ENCODE measurements at places on chromosomes 7 and 10.

DNA sequence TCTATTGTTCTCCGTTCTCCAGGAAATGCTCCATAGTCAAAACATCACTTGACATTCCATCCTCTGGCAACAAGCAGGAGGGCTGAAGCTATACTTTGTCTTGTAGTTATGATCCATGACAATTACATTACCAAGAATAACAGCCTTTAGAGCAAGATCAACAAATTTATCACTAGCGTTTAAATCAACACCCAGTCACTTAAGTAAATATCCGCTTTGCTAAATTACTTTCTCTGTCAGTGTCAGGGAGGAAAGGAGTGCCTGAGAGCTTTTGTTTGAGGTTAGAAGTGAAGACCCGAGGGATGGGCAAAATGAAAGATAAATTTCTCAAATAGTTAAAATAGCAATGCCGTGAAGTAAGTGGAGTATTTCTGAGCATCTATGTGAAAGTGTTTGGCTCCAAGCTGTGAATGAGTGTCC is 236.1 kb upstream of the BMPER start:
- no peak for ATAC-seq

- no peak for ATAC-seq
These were observed 16.9 kb downstream of the VENTX start for GRCh38 chr10:133254421-133255120.

DNA sequence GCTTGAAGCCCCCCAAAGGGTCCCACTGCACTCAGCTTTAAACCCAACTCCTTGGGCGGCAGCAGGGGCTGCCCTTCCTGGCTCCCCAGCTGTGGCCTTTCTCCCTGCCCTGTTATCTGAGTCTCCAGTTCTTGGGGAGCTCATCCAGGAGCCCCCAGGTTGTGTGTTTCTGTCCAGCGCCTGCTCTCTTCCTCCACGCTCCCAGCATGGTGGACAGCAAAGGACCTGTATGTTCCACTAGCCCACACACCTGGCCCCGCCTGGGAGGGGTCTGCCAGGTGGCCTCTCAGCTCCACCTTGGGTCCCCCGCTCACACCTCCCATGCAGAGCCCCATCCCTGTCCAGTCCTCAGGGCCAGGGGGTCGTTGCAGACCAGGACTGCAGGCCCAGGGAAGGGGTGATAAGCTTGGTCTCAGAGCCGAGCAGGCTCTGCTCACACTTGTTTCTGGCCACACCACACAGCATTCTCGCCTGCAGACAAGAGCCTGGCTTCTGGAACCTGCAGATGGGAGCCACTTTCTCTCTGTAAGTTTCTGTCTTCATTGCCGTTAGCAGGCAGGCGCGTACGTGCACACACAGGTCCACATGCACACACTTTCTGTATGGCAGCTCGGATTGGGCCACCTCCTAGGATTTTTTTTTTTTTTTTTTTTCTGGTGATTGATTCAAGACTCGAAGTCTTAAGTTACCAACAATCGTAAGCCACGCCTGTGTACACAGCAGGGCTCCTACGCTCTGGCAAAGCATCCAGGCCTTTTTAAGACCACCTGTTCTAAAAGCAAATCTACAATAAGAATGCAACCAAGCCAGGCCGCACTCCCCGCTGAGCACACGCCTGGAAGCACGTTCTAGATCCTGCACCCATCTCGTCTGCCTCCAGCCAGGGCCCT is 104.6 kb downstream of the CYTH3 start:
- ATAC-seq = no peak

DNA sequence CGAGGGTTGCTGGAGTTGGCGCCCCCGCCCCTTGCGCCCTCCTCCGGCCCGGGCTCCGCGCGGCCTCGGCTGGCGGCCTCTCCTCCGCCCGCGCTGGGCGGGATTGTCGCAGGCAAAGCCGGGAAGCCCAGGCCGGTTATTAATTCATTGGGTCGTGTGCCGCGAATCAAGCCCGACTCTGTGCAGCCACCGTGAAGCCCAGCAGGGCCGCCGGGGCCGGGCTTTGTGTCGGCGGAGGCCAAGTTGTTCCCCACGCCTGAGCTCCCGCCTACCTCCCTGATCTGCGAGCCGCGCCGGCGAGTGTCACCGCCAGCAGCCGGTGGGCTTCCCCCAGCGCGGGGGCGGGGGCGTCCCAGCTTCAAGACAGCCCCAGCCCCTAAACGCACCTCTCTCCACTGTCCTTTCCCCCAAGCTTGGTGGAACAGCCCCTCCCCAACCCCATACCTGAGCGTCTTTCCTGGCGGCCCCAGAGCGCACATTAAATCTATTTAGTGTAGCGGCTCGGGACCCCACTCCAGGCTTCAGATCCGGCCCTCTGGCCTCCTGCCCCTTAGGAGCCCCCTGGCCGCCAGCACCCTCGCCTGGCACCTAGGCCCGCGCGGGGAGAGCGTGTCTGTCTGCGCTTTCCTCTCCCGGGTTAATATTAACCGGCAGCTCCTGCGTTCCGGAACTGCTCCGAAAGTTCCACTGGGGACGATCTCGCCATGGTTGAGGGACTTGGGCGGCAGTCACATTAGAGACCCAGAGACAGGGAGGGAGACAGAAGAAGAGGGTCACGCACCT is 3.5 kb downstream of the SHH start:
- no peak for ATAC-seq

DNA sequence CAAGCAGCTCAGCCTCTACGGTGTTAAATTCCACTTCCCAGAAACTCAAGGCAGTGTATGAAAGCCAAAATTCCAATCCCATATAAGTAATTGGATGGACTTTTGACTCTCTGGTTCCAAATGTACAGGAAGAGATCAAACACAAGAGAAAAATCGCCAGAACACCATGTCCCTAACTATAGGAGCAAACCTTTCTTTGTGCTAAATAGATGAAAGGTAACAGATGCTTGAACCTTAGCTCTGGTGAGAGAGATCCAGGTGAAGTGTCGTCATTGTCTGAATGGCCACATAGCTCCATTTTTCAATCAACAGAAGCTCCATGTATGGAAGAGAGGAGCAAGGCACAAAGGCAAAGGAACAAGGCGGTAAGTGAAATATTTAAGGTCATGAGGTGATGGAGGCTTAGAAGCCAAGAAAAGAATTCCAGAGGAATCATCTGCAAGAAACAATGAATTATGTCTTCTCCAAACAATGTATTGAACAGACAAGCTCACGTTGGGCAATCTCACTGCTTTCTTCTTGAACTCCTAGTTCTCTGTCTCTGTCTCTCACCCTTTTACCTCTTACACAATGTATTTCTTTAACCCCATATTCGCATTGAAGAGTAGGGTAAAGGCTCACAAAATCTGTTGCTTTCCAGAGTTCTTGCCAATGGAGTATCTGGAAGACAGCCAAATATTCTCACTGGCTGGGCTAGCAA is 585.1 kb downstream of the GATA3 start:
- ATAC-seq = no peak

- ATAC-seq = no peak
These were observed 111.5 kb upstream of the SVIL start for GRCh38 chr10:29746080-29746797.

DNA sequence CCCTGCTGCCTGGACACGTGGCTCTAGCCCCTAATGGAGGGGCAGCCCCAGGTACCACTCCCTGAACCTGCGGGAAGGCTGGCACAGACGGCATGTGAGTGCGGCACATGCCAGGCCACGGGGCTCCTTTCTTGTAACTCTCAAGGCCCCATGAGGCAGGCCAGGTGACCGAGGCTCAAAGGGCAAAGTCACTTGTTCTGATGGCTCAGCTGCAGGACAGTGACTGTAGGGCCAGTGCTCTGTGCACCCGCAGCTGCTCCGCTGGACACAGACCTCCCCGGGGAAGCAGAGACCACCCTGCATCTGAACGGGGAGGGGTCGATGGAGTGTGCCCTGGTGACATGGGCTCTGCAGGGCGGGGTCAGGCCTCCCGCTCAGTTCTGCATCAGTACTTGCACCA is 55.3 kb downstream of the PTPRE start:
- ATAC-seq = no peak

GRCh38 chr7:141884539-141885225 is 31.5 kb upstream of the OR9A4 start:
- peak; percentile 24 for ATAC-seq

DNA sequence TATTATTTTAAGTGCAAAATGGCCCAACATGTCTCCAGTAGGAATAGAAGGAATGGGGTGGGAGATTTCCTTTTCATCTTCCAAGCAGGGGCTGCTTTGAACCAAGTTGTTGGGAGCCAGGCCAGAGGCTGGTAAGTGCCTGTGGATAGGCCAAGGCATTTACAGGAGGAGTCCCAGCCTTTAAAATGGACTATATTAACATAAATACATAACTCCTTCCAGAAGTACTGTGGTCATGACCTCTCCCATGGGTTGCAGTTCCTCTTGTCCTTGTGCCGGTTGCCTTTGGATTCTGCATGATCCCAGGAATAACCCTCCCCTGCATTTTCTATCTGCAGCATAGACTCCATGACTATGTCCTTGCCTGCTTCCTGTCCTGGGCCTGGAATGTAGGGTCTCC is 95.8 kb downstream of the SEC23IP start:
- ATAC-seq = no peak

DNA sequence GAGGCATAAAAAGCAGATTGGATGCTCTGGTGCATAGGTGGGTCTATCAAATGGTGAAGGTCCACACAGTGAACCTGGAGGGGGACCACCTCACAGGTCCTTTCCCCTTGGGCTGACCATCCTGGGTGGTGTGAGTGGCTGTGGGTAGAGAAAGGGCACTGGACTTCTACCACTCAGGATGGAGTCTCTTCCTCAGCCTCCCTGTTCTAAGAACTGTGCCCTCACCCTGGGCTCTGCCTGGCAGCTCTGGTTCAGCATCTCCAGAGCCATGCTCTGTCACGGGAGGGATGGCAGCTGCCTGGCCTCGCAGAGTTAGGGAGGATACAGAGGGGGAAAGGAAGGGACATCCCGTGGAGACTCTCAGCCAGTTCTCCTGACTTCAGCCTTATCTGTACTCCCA is 121.8 kb downstream of the TAX1BP1 start:
- no peak for ATAC-seq

GRCh38 chr7:28178599-28178998 is 2.0 kb downstream of the JAZF1 start:
- ATAC-seq = peak; percentile 36

- ATAC-seq = no peak
These were observed 781.7 kb upstream of the GHITM start for GRCh38 chr10:83357627-83358026.

- peak; percentile 34 for ATAC-seq
These were observed 8.8 kb upstream of the SMKR1 start for GRCh38 chr7:129493555-129493954.

- no peak for ATAC-seq
These were observed 233.7 kb upstream of the PHYHIPL start for GRCh38 chr10:58942724-58943123.

DNA sequence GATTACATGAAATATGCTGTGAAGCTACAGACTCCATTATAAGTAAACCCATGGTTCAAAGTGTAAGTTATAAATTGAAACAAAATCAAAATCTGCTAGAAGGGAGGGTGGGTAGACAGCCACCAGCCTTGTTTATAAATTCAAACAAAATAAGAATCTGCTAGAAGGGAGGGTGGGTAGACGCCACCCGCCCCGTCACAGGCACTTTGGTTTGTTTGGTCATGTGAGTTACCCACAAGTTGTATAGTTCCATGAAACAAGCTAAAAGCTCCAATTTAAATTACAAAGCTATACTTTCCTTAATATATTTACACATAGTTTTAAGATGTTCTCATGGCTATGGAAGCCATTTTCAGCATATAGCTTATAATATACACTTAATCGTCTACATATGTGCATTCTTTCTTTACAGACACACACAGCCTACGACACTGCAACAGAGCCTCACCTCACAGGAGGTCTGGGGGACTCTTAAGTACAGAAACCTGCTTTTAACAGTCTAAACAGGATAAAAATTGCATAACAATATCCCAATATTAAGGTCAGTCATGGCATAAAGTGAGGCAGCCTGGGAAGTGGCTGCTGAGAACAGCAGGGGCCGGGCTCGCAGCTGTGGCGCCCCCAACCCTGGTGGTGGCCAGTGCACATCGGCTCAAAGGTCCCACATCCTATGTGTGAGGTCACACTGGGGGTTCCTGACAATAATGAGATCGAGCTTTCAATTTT is 28.1 kb upstream of the NCAPG2 start:
- no peak for ATAC-seq

- no peak for ATAC-seq
These were observed 188.5 kb upstream of the PFKP start for GRCh38 chr10:2878818-2879217.

- no peak for ATAC-seq
These were observed 45.6 kb downstream of the SCD start for GRCh38 chr10:100392686-100393003.

- ATAC-seq = no peak
These were observed 107.7 kb upstream of the KCND2 start for GRCh38 chr7:120165227-120165626.

- ATAC-seq = no peak
These were observed 26.1 kb downstream of the ANXA8 start for GRCh38 chr10:47457826-47458225.

DNA sequence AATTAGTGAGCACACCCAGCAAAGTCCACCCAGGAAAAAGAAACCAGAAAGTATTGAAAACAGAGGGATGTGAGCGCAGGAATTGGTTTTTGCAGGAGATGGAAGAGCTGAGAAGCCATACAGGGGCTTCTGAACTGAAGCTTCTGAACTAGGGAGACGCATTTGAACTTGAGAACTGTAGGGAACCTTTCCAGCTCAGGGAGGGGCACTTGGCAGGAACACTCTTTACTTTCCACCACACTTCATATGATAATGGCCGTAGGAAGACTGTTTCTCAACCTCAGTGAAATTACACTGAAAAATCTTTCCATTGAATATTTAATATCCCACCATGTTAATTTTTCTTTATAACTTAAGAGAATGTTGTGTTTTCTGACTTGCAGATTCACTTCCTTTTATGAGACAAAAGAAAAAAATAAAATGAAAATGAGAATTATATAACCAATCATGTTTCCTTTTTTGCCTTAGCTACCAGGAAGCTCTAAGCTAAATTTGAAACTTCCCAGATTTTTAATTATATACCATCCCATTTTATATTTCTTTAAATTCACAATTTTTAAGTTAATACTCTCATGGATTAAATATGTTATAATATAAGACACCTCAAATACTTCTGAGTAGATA is 98.3 kb upstream of the TCF7L2 start:
- no peak for ATAC-seq

- no peak for ATAC-seq
These were observed 181.9 kb upstream of the VSTM2A start for GRCh38 chr7:54360075-54360840.

DNA sequence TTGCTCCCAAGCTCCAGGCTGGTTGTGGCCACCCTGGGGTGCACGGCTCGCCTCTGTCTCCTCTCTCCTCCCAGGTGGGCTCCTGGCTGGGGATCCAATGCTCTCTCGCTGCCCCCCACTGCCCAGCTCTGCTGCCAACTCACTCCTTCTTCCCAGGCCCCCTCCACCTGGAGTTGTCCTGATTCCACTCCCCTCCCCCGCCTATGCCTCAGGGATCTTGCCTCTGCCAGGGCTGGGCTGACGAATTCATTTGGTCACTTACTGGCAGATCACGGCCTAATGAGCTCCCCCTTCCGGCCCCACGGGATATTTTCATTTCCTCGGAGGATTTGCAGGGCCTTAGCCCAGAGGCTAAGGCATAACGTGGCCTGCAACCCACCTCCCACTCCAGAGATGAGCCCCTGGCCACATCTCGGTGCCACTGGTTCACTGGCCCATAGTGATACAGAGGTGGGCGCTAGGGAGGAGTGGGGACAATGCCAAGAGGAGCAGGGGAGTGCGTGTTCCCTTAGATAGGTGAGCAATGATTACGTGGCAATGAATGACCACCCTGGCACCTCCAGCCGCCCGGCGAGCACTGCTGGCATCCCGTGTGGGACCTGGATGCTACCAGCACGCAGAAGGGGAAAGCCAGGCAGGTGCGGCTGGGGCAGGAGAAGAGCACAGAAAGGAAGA is 344.6 kb upstream of the SHH start:
- ATAC-seq = no peak

- ATAC-seq = no peak
These were observed 150.8 kb upstream of the NPS start for GRCh38 chr10:127398140-127398970.
